ENCODE measurements at places on chromosomes 6 and 20.

- no peak for DNase-seq
Observed at GRCh38 chr6:33088931-33089620, 13.3 kb downstream of the HLA-DPB1 start.

DNA sequence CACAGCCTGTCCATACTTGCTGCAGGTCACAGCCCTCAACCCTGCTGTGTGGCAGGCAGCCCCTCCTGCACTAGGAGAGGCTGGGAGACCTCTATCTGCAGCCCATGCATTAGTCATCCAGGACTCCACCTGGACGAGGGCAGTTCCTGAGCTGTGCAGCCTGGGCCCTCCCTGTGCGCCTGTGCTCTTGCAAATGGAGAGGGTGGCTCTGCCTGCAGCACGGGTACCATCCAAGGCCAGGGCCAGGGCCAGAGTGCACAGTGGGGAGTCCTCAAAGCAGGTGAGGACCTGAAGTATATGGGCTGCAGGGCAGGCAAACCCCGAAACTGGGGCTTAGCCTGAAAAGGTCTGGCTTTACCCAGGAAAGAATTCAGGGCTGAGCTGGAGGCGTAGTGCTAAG lies 89.8 kb upstream of the PHACTR3 start:
- DNase-seq, result no peak

- DNase-seq, result no peak
Observed at GRCh38 chr20:18692447-18692846, 104.6 kb downstream of the DTD1 start.

GRCh38 chr20:38501858-38502436 lies 29.3 kb downstream of the RALGAPB start:
- no peak for DNase-seq

Data from stimulated activated CD8-positive, alpha-beta memory T cell treated with anti-CD3 and anti-CD28 coated beads, Interleukin-4, amount 100 ng/mL, for 1 hour (primary cell).